ENCODE measurements at places on chromosomes 4 and X.

- no peaks in the 10 kb centered on the region for H3K4me1 ChIP-seq
- H3K27ac ChIP-seq = no peak overlapping the region
- H3K4me3 ChIP-seq = no peak overlapping the region
- H3K36me3 ChIP-seq = no peaks in the 10 kb centered on the region
Measured at GRCh38 chr4:113851816-113852215, 90.3 kb upstream of the CAMK2D start.

GRCh38 chr4:10490996-10491395, 33.8 kb upstream of the ZNF518B start:
- no peak overlapping the region for H3K4me3 ChIP-seq

DNA sequence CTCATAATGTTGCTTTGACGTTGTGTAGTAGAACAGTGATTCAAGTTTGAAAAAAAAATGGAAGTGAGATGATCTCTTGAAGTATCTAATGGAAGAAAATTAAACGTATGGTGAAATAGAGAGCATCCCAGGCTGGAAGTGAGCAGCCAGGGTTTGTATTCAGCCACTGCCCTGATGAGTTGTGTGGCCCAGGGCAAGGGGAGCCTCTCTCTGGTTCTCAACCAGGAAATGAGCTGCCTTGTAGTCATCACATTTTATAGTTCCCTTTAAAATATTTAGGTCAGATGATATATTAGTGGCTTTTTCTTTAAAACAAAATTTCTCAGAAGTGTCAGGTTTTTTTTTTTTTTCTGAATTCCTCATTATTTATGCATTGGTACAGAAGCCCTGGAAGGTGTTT, 150.3 kb downstream of the GPAT3 start:
- H3K4me1 ChIP-seq = no peaks in the 10 kb centered on the region
- DNase-seq = no peak
- no peak overlapping the region for H3K4me3 ChIP-seq

- no peaks in the 10 kb centered on the region for H3K4me1 ChIP-seq
- no peak overlapping the region for H3K27ac ChIP-seq
- DNase-seq = no peak
- no peak overlapping the region for H3K4me3 ChIP-seq
Measured at GRCh38 chr4:52551487-52551886, 107.6 kb downstream of the USP46 start.

- H3K36me3 ChIP-seq = no peaks in the 10 kb centered on the region
- no peak overlapping the region for H3K27ac ChIP-seq
- H3K4me3 ChIP-seq = no peak overlapping the region
- H3K27me3 ChIP-seq = no peaks in the 10 kb centered on the region
- no peaks in the 10 kb centered on the region for H3K4me1 ChIP-seq
Measured at GRCh38 chr4:138114434-138114833, 127.7 kb downstream of the SLC7A11 start.

DNA sequence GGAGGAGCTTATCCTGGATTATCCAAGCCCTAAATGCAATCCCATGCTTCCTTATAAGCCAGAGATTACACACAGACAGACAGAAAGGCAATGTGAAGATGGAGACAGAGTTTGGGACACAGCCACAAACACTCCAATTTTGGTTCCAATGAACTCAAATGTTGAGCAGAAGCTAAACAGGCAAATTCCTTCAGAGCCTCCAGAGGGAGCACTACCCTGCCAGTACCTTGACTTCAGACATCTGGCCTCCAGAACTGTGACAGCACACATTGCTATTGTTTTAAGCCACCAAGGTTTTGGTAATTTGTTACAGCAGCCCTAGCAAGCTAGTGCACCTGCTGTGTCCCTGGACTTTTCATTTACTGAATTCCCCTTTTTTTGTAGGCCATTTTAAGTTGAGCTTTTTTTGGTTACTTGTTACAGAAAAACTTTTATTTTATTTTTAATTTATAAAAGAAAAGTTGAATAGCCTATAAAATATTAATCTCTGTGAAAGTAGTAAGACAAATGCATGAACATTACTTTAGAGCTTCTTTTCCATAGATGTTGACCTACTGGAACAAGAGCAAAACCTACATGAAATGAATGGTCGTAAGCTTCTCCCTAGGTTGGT, 33.4 kb upstream of the SRD5A3 start:
- no peak overlapping the region for H3K4me3 ChIP-seq
- H3K36me3 ChIP-seq = no peaks in the 10 kb centered on the region
- H3K27ac ChIP-seq = no peak overlapping the region
- H3K4me1 ChIP-seq = peaks cover 13% of the 10 kb centered on the region
- no peaks in the 10 kb centered on the region for H3K27me3 ChIP-seq
- no peak for DNase-seq

DNA sequence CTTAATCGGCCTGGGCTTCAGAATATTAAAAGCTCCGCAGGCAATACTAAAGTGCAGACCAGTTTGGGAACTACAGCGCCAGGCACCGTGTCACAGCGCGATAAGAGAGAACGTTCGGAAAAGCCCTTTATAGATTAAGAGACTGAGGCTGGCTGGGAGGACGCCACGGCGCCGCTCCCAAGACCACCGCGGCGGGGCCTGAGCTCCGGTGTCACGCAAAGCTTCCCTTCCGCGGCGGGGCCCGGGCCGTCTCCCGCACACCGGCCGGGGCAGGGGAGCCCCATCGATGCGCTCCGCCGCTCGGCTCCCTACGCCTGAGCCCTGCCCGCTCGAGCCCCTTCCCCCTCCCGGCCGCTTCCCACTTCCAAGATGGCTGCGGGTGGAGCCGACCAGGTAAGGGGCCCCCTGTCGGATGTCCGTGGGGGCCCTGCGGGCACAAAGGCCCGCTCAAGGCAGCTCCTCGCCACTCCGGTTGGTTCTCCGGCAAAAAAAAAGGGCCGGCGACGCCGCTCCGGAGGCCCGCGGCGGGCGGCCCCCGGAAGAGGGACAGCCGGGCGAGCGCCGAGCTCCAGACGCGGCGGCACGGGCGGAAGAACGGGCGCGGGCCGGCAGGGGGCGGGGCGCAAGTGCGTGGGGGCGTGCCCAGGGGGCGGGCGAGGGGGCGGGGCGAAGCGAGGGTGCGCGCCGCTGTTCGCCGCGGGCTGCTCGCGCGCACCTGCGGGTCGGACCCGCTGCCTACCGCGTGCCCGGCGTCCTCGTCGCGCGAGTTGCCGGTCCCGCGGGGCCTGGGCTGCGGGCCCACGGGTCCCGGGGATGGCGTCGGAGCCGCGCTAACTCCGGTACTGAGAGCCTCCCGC, at the start of gene TBC1D14:
Gene TBC1D14 (plus strand): TSS at position 714 of the 857 bp plus-strand sequence. CDS start 13,564 bp downstream, outside the sequence.
- H3K27me3 ChIP-seq = no peaks in the 10 kb centered on the region
- no peaks in the 10 kb centered on the region for H3K36me3 ChIP-seq
- peak within 1 kb of the TSS; percentile 97 for H3K27ac ChIP-seq

GRCh38 chrX:16335181-16335580, 167.9 kb downstream of the MAGEB17 start:
- no peaks in the 10 kb centered on the region for H3K27me3 ChIP-seq
- DNase-seq = no peak
- H3K4me3 ChIP-seq = no peak overlapping the region

GRCh38 chrX:45751156-45751555, 550.5 kb upstream of the DIPK2B start:
- no peak overlapping the region for H3K27ac ChIP-seq
- no peak overlapping the region for H3K4me3 ChIP-seq
- no peak for DNase-seq
- H3K36me3 ChIP-seq = no peaks in the 10 kb centered on the region
- no peaks in the 10 kb centered on the region for H3K27me3 ChIP-seq

- no peak for DNase-seq
- H3K27me3 ChIP-seq = no peaks in the 10 kb centered on the region
- no peaks in the 10 kb centered on the region for H3K4me1 ChIP-seq
- H3K27ac ChIP-seq = no peak overlapping the region
- H3K36me3 ChIP-seq = no peaks in the 10 kb centered on the region
Measured at GRCh38 chrX:133297284-133297683, 79.1 kb upstream of the TFDP3 start.

- no peaks in the 10 kb centered on the region for H3K36me3 ChIP-seq
- H3K4me1 ChIP-seq = peaks cover 20% of the 10 kb centered on the region
- DNase-seq = no peak
- no peak overlapping the region for H3K4me3 ChIP-seq
- H3K27me3 ChIP-seq = peaks cover 40% of the 10 kb centered on the region
Measured at GRCh38 chrX:100404851-100405250, 5.2 kb downstream of the PCDH19 start.

DNA sequence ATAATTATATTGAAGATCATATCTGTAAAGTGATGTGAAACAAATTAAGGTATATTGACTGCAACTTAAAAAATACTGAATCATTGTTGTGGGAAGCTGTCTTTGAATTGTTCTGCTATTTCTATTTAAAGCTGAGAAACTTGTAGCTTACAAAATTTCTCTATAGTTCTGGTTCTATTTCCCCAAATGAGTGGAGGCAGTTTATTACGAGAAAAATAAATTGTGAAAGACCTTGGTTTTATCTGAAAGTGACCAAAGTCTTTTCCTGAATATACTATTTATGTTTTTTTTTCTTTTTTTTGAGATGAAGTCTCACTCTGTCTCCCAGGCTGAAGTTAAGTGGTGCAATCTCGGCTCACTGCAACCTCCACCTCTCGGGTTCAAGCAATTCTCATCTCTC, 165.4 kb downstream of the SH3BGRL start:
- no peaks in the 10 kb centered on the region for H3K36me3 ChIP-seq
- no peak overlapping the region for H3K4me3 ChIP-seq
- no peak for DNase-seq
- H3K27ac ChIP-seq = no peak overlapping the region
- no peaks in the 10 kb centered on the region for H3K27me3 ChIP-seq

DNA sequence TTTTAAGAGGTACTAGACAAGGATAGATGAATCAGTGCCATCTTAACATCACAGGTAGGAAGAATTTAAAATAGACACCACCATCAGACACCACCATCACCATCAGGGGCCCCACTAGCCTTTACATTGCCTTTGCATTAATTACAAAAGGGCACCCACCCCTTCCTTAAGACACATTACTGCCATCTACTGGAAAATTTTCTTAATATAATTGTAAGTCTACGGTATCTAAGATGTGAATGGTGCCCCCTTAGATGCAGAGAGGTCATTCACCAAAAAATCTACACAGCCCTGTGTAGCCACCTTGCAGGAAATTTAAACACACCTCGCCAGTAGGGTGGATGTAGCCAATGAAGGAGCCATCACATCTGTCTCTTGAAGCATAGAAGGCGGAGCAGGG, 184.1 kb downstream of the MID1IP1 start:
- DNase-seq = no peak
- no peak overlapping the region for H3K27ac ChIP-seq
- no peaks in the 10 kb centered on the region for H3K36me3 ChIP-seq
- H3K4me3 ChIP-seq = no peak overlapping the region

DNA sequence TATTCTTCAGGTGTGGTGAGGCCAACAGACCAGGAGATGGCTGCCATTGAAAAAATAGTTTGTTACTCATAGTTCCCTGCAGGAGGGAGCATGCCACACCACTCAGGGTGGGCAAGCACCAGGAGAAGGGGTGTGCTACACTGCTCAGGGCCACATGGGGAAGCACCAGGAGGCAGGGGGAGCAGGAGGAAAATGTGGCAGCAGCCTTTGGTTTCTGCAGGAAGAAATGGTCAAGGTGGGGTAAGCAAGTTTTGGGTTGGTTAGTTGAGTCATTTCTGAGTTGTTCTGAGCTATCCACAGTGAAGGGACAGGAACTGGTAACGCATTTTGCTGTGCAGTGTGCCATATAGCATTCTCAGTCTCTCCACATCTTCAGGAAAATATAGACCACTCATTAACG, 23.8 kb downstream of the FGFBP1 start:
- H3K36me3 ChIP-seq = no peaks in the 10 kb centered on the region
- no peaks in the 10 kb centered on the region for H3K27me3 ChIP-seq
- H3K4me1 ChIP-seq = peaks cover 17% of the 10 kb centered on the region
- H3K27ac ChIP-seq = no peak overlapping the region
- H3K4me3 ChIP-seq = no peak overlapping the region
- DNase-seq = no peak

Measured in suprapubic skin (tissue), 4 donors.